ENCODE measurements at places on chromosomes 7 and 10.

DNA sequence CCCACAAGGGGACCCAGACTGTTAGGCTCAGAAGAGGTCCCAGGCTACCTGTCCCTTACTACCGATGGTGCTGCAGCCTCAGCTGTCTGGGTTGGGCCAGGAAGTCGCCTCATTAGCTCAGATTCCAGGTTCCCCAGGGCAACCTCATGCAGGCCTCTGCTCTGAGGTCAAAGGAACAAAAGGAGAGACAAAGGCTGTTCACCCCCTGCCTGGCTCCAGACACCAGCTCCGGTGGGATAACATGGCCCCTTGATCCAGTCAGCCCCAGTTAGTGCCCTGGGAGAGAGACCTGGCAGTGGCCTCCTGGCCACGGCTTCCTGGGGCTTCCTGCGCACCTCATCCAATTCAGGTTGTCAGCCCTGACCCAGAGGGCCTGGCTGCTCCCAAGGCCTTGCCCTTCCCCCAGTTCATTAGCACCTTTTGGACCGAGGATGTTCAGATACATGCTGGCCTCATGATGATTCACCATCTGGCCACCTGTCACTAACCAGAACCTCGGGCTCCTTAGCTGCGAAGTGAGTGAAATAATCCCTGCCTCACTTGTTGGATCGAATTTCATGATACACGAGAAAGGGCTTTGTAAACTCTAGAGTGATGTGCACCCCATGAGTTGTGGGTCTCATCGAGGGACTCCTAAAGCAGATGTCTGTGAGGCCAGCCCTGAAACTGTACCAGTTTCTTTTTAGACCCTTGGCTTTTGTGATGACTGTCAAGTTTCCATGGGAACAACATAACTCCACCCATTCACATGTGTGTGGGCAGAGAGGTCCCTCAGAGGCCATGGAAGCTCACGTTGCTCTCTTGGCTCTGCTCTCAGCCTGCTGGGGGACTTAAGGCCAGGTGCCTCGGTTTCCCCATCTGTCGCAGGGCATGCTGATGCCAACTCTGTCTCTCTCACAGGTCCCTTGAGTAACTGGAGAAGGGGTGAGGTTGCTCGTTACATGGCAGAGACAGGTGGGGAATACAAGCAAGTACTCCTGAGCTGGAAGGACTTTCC, 79.5 kb upstream of the PCBD1 start:
- no peak for DNase-seq

DNA sequence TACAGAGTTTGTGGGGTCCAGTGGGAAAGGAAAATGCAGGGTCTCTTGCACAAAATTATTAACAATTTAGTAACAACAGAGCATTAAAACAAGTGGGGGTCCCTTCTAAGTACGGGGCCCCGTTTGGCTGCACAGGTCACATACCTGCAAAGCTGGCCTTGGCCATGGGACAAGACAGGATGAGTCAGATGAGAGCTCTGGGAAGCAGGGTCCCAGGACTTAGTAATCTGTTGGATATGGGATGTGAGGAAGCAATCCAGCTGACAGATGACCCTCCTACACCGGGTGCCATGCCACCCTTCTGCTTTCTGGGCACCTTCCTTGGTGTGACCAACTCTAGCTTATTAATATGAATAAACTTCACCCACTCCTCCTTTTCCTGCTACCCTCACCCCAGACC, 3.2 kb upstream of the DUSP5 start:
- no peak for DNase-seq

DNA sequence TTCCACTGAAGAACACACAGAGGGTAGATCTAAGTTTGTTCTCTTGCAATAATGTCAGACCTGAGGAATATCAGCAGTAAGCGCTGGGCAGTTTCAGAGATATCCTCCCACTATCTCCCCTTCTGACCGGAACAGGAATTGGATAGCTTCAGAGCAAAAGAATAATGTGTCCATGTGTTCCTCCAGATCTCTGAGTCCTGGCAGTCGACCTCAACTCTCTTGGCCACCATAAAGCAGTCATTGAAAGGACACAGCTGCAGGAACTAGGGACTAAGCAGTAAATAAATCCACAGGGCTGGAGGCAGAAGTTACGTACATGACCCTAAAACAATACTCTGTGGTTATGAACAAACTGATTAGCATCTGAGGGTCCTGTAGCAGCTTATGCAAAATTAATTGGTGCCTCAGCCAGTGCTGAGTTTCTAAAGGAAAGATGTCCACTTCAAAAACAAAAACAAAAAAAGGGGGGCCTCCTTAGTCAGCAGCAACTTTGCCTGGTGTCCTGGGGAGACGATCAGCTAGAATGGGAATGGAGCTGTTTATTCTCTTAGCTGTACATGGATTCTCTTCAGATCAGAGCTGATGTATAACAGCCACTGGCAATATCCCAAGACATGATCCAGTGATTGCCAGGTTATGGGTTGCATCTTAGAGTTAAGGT, 6.4 kb upstream of the PRTFDC1 start:
- peak; percentile 71 for DNase-seq

- no peak for DNase-seq
Observed at GRCh38 chr7:126716321-126716720, 536.4 kb downstream of the GRM8 start.

- no peak for DNase-seq
Observed at GRCh38 chr10:104056619-104057273, 28.9 kb downstream of the COL17A1 start.

DNA sequence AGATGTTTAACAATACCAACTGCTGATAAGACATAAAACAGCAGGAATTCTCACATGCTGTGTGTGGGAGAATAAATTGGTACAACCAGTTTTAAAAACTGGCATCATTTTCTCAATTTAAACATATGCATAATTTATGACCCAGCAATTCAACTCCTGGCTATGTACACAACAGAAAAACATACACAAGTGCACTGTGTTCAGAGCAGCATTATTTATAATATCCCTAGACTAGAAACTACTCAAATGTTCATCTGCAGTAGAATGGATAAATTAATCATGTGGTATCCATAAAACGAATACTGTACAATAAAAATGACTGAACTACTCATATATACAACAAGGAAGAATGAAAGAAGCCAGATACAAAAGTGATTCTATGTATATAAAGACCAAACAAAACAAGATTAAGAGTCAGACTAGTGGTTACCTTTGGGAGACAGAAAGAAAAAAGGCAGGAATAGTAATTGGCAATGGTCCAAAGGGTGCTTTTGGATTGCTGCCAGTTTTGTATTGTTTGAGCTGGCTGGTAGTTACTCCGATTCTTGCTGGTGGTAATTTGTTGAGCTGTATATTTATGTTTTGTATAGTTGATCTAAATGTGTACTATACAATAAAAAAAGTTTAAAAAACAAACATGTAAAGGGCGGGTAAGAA, 306.0 kb downstream of the TFEC start:
- DNase-seq, result no peak

- no peak for DNase-seq
Observed at GRCh38 chr7:90833443-90833842, 237.3 kb downstream of the CDK14 start.

GRCh38 chr7:115822801-115823200, 207.8 kb downstream of the TFEC start:
- no peak for DNase-seq

DNA sequence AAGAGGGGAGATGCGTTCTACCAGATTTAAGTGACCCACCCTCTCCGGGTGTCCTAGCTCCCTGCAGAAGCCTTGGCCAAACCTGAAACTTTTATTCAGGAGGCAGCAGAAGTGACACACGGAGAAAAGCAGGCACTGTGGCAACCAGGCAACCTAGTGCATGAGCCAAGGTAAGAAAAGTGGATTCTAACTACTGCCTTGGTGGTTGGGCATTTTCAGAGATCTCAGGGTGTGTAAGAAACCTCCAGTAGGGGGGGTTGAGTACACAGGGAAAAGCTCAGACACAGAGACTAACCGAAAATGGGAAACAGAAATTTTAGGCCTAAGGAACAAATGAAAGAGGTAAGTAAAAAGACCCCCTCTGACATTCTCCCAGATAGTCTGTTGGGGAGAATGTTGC, 645.7 kb downstream of the ANKRD7 start:
- DNase-seq, result no peak

GRCh38 chr7:158655507-158655906, 49.1 kb downstream of the NCAPG2 start:
- no peak for DNase-seq

DNA sequence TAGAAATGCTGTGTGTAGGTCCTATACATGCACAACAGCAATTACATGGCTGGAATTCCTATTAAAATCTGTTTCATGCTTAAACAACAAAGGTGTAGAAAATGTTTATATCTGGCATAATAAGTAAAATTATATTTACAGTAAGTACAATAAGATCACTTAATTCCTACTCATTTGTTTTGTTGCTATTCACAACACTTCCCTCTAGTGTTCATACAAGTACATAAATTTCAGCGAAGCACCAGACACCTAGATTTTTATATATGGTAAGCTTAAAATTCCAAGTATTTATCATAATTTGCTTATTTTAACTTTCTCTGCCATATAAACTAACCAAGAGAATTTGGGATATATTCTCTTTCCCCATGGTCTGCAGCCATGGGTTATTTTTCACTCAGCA, 51.8 kb upstream of the ANK3 start:
- no peak for DNase-seq

DNA sequence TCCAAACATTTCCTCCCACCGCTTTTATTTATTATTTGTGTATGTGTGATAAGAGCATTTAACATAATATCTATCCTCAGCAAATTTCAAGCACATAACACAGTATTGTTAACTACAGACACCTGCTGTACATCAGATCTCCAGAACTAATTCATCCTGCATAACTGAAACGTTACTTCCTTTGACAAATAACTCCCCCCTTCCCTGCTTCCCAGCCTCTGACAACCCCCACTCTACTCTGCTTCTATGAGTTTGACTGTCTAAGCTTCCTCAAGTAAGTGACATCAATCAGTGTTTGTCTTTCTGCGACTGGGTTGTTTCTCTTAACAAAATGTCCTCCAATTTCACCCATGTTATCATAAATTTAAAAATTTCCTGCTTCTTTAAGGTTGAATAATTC, 22.1 kb downstream of the C10orf71 start:
- DNase-seq, result no peak

GRCh38 chr7:99679032-99679399, 780 bp downstream of the CYP3A5 start:
- no peak for DNase-seq

DNA sequence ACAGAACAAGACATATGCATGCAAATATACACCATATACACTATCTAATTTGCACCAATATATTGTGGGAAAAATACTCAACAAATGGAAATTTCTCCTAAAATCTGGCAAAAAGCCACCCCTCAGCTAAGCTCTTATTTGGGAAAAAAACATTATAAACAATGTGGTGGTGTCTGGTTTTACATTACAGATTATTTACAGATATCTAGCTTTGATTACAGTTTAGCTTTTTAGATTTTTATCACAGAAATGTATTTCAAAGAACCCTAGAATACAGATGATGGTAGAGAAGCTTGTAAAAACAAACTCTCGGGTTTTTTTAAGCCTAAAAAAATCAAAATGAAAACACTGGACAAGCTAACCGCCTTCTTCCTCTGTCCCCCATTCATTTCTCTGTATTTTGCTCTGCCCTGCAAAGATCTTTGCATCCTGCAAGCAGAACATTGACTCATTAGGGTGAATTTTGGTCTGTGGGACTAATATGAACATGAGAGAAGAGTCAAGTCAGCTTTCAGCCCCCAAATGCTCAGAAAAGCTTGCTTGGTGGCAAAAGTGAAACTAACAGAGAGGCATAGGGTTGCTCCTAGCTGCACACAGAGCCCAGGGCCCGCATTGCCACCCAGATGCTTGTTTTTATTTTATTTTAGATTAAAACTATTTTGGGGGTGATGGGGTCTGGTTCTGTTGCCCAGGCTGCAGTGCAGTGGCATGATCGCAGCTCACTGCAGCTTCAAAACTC, 88.8 kb upstream of the LYZL1 start:
- no peak for DNase-seq

DNA sequence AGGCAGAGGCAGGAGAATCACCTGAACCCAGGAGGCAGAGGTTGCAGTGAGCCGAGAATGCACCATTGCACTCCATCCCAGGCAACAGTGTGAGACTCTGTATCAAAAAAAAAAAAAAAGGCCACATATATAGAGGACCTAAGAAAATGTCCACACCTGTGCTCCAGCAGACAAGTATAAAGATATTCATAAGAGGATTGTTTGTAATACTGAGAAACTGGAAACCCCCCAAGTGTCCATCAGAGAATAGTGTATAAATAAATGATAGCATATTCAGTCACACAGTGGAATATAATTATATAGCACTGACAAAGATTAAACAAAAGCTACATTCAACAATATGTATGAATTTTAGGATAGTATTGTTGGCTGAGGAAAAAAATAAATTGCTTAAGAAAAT, 1050.6 kb downstream of the GRM8 start:
- DNase-seq, result no peak

DNA sequence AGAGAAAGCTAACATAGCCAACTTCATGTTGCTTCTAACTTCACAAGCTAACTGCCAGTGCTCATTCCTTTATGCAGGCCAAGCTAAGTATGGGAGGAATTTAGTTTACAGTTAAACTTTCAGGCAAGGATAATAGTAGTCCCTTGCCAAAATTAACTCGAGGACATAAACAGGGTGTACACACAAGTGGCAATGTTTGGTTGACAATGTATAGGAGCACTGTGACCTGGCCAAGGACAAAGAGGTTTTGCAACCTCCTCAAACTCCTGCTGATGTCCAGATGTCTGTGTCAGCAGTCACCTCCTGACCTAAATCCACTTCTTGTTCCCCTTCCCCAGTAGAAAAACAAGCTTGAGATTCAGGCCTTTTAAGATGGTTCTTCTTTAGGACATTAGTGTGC, 494.6 kb upstream of the KLF6 start:
- DNase-seq, result no peak

GRCh38 chr7:107785926-107786325, 17.1 kb downstream of the SLC26A3 start:
- no peak for DNase-seq

GRCh38 chr7:83782628-83783027, 133.7 kb upstream of the SEMA3E start:
- no peak for DNase-seq

DNA sequence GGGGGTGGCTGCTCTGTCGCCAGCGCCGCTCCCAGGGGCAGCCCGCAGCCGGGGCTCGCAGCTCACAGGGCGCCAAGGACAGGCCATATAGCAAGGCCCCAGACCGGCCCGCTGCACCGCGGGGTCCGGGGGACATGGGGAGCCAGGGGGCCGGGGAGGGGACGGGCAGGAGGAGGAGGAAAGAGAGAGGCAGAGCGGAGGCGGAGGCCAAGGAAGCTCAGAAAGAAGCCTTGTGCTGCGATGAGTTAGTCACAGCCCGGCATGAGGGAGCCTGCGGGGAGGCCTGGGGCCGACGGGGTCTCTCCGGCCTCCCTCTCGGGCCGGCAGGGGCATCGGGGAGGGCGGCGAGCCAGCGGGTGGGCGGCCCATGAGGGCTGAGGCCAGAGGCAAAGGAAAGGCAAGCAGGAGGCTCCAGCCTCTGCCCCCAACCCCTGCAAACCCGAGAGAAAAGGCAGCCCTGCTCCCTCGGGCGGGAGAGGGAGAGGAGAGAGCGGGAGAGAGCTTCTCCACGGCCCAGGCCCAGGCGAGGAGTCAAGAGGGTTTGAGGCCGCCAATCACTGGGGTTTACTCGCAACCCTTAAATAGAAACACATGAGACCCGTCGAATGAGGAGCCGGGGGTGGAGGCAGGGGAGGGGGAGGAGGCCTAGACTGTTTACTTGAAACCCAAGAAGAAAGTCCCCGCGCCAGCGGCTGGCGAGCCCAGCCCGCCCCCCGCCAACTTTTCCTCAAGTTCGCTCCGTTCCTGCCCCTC, 167.9 kb downstream of the NEURL1 start:
- no peak for DNase-seq
